ENCODE measurements at places on chromosomes 11 and 22.

DNA sequence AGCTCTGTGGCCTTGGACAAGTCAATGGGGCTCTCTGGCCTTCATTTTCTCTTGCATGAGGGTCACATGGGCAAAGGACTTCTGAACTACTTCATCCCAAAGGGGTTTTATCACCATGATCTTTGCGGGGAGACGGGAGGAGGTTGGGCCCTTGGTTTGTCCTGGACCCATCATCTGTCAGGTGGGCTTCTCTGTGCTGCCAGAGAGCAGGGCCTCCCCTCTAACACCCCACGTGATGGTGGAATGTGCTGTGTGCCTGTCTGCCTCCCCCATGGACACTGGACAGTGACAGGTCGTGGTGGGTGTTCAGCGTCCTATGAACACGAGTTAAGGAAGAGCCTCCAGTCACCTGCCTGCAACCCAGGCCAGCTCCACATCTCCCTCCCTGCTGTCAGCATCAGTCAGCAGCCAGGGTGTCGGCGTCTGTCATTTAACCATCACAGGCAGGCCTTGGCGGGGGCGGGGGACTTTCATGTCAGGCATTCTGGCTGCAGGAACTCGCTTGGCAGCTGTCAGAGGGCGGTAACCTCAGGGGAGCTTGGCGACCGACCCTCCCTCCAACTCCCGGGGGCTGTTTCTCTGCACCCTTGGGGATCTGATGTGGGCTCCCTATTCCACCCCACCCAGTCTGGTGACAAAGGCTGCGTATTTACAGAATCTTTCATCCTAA lies 2.6 kb upstream of the SUN2 start:
- DNase-seq: no peak

GRCh38 chr11:44944181-44944852 lies 6.4 kb downstream of the TP53I11 start:
- no peak for DNase-seq

- no peak for DNase-seq
Observed at GRCh38 chr11:67668192-67668551, 6.3 kb downstream of the ALDH3B2 start.

GRCh38 chr11:119447664-119448242 lies 24.8 kb upstream of the THY1 start:
- peak; percentile 33 for DNase-seq

- DNase-seq: no peak
Observed at GRCh38 chr11:126892756-126893155, 107.8 kb downstream of the KIRREL3 start.
